Activated CD8-positive, alpha-beta memory T cell treated with anti-CD3 and anti-CD28 coated beads for 1 hour (primary cell): ENCODE measurements at places on chromosomes 3 and 15.

- no peak for DNase-seq
Observed at GRCh38 chr3:148606979-148607378, 90.7 kb upstream of the AGTR1 start.

- no peak for DNase-seq
Observed at GRCh38 chr3:114081037-114081436, 24.5 kb downstream of the QTRT2 start.

DNA sequence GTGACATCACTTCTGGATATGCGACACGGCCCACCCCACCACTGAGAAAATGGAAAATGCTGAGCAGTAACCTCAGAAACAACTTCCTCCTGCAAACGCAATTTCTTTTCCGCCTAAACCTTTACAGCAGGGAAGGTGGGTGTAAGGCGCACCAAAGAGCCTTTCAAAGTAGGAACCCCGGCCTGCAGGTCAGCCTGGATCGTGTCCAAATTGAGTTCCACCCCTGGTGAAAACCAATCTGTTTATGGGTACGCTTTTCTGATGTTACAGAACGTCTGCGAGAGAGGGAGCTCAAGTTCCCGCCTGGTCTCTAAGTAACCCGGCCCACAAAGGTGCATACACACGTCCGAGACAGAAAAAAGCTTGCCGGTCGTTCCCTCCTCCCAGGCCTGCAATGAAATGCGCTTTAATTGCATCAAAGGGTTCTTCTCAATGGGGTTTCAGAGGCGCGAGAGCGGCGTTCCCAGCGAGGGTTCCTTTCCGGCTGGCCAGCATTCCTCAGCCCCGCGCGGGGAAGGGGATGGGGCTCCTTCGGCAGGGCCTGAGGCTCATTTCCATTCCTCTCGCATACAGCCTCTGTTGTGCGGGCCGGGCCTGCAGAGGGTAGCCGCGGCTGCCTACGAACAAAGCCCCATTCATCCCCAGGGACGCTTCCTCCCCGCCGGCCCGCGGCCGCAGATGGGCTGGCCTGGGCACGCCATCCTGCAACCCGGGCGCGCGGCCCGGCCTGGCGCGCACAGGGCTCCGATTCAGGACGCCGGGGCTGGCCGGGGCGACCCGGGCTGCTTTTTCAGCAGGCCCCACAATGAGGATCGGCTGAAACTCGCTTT, 138.1 kb downstream of the TMCO5A start:
- no peak for DNase-seq

DNA sequence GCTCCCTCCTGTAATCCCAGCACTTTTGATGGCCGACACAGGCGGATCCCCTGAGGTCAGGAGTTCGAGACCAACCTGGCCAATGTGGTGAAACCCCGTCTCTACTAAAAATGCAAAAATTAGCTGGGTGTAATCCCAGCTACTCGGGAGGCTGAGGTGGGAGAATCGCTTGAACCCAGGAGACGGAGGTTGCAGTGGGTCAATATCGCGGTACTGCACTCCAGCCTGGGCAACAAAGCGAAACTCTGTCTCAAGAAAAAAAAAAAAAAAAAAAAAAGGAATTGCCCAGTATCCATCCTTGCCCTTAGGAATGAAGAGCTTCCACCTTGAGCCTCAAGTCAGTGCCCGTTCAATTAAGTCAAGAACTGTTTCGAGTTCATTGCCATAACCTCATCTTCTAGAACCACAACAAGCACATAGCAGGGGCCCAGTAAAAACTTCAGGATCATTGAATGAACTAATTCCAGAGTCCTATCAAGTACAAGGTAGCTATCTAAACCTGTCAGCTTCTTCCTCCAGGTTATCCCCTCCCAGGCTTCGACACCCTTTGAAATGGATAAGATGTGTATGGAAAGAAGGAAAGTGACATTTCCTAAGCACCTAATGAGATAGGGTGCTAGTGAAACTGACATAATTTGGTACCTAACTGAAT, 826 bp downstream of the DBR1 start:
- DNase-seq = no peak

- DNase-seq = no peak
Observed at GRCh38 chr15:98738689-98739401, 90.5 kb downstream of the IGF1R start.

DNA sequence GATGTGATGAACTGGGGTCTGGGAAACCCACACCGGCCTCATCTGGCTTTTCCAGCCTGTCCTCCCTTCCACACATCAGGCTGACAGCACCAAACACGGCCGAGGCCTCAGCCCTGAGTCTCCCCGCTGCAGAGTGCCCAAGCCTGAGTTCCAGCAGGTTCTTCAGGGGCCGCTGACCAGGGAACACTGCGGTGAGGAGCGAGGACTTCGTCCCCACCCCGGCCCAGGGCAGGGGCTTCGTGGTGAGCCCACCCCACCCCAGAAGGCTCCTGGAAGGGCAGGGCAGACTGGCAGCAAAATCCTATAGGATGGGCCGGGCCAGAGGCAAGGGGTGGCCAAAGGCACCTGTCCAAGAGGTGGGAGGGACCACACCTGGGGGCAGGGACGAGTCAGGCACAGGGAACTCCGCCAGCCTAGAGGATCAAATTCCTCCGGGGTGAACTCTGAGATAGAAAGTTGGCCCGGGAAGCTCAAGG, at the start of gene SLC51A:
Gene SLC51A (plus strand): TSS at position 446 of the 476 bp plus-strand sequence. CDS start 179 bp downstream, outside the sequence.
- no peak for DNase-seq

DNA sequence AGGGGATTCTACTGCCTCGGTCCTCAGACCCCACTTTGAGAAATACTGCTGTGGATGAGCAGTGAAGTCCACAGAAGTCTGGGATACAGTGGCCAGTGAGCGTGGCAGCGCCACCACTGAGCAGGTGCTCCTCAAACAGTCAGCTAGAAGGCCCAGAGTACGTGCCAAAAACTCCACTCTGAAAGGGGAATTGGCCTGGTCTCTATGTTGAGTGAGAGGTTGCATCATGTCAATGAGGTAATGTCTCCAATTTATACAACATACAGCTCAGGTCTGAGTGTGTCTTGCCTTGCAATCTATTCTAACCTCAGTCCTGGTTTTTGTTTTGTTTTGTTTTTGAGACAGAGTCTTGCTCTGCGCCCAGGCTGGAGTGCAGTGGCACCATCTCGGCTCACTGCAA, 53.3 kb upstream of the ETV5 start:
- no peak for DNase-seq

DNA sequence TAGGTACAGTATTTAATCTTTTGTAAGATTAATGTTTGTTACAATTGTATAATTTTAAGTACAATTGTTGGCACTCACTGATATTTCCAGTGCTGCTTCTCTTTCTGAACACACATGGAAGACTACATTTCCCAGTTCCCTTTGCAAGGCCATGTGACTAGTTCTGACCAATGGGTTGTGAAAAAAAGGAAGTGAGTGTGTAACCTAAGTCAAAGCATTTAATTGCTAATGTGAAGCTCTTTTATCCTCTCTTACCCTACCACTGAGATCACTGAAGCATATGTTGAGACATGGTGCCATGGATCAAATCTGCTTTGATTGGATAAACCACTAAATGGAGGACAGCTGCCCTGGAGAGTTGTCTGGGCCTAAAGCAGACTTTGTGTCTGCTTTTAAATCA, 83.9 kb upstream of the PLXND1 start:
- DNase-seq = no peak

GRCh38 chr3:129936757-129937156, 37.8 kb upstream of the TRH start:
- DNase-seq = no peak
